ENCODE measurements at places on chromosomes 5 and 9.
A peak's percentile ranks its signal among the peaks of the same experiment; 100 is the strongest.

DNA sequence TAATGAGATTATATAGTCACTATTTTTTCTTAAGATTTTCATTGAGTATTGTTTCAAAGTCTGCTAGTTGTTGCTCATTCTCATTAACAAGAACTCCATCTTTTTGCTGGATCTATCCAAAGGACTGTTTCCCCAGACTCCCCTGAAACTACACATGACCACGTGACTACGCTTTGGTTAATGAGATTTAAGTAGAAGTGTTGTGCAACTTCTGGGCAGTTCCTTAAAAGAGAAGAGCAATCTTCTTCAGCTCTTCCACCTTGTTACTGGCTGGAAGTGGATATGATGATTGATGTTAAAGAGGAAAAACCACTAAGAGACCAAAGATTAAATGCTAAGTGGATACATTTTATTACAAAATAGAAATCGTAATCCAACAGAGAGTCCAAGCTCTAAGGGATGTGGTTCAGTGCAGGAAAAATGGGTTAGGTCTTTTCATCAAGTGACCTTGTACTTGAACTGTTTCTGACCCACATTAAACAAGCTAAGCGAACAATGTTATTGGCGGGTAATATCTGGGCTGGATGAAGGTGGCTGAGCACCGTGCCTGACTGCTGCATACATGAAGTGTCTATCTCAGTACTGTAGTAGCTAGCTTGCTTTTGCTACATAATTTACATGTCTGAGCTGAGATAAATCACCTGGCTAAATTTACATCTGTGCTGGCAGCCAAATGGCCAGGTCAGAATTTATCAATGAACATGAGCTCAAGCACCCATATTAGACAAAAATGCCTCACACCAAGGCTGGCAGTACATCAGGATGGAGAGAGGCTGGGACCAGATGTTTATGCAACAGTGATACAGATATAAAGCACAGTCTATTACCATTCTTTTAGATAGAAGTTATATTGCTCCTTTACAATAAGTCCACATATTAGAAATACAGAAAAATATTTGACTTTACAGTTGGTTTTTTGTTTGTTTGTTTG is 7.5 kb upstream of the CTNNAL1 start:
- no peak for DNase-seq

DNA sequence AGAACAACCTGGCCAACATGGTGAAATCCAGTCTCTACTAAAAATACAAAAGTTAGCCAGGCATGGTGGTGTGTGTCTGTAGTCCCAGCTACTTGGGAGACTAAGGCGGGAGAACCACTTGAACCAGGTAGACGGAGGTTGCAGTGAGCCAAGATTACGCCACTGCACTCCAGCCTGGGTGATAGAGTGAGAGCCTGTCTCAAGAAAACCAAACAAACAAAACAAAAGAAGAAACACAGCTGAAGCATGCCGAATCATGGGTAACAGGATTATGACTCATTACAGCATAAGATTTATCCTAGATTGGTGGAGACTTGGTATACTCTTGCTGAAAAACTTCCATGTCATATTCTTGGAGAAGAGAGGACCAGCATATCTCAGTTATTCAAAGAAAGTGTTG is 236.7 kb upstream of the CCNH start:
- no peak for DNase-seq

GRCh38 chr5:109406719-109407118 is 3.1 kb downstream of the PJA2 start:
- no peak for DNase-seq

DNA sequence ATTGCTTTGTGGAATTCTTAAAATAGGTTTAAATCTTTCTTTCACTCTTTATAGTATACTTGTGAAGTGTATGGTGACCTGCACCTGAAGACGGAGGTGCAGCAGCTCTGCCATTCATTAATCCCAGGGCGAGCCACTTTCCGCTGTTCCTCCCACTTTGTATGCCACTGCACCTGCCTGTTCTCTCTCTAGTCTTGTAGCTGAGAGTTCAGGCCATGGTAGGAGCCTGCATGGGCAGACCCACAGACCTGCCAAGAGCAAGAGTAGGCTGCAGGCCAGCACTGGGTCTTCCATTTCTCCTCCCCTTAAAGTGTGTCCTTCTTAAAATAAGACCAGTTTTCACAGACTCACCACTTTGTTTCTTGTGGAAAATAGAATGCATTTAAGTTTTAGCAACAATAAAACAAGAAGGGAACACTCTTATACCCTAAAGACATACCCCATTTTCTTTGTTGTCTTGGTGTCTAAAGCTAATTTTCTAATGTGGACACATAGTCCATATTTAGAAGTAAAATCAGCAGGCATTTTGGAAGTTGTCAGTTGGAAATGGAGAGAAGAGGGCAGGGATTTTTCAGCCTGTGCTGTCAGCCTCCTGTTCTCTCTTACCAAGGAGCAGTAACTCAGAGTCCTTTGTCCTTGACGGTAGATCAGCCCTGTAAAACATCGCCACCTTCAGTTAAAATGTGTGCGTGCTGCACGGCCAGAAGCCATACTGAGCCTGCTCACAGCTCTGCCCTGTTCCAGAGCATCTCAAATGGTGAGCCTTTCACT is 103.2 kb downstream of the SNCAIP start:
- peak; percentile 80 for DNase-seq

- no peak for DNase-seq
These were observed 290 bp upstream of the ZDHHC11 start for GRCh38 chr5:851076-851475.

DNA sequence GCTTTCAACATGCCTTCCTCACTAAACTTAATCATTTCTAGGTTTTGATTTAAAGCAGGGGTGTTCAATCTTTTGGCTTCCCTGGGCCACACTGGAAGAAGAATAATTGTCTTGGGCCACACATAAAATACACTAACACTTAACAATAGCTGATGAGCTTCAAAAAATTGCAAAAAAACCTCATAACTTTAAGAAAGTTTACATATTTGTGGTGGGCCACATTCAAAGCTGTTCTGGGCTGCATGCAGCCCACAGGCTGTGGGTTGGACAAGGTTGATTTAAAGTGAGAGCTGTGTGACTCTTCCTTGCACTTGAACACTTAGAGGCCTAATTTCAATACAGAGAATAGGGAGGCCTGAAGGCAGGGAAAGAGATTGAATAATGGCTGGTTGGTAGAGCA is 598.3 kb downstream of the EFNA5 start:
- no peak for DNase-seq

DNA sequence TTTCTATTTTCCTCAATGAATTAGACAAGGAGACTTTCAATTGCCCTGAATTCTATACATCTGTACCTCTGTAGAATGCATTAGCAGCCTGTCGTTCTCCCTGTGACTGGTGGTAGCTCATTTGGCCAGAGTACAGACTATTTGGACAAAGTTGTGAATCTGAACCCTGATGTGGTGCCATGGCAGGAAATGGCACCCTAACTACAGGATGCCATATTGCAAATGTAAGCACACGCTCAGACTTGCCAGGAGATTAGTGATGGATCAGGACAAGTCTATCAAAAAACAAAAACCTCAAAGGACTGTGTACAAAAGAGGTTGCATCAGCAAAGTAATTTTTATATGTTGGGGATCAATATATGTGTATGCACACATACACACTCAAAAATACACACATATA is 58.3 kb downstream of the SVEP1 start:
- no peak for DNase-seq

DNA sequence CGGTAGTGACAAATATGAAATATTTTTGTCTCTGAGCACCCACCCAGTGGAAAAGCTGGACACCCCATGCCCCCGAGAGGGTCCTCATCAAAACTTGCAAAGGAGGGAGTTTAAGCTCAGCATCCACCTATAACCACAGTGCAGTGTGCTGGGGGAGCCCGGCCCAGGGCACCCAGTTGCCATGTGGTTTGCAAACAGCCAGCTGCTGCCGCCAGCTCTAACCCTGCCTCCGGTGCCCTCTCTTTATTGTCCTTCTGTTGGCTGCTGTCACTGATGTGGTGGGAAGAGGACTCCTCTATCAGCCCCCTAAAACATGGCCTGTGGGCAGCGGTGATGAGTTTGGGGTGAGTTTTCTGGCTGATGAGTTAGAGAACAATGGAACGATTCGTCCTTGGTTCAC is 160.9 kb upstream of the MVB12B start:
- no peak for DNase-seq

DNA sequence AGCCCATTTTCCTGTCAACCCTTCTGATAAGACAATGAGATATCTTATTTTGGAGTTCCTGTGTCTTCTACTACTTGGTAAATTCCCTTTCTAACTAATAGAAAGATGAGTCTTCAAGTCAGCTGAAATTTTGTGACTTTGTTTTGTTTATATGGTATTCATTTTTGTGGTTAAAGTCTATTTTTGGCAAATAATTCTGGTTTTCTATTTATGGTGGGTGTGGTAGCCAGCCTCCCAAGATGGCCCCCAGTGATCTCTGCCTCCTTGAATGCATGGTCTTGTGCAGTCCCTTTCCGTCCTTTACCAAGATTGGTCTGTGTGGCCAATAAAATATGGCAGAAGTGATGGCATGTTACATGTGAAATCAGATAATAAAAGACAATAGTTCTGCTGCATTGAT is 91.5 kb downstream of the NR3C1 start:
- no peak for DNase-seq

GRCh38 chr5:116492016-116492623 is 82.5 kb downstream of the SEMA6A start:
- DNase-seq, result no peak

GRCh38 chr5:100165309-100165708 is 369.9 kb upstream of the FAM174A start:
- DNase-seq, result no peak

GRCh38 chr9:136979769-136980587 is 2.7 kb downstream of the PTGDS start:
- no peak for DNase-seq

DNA sequence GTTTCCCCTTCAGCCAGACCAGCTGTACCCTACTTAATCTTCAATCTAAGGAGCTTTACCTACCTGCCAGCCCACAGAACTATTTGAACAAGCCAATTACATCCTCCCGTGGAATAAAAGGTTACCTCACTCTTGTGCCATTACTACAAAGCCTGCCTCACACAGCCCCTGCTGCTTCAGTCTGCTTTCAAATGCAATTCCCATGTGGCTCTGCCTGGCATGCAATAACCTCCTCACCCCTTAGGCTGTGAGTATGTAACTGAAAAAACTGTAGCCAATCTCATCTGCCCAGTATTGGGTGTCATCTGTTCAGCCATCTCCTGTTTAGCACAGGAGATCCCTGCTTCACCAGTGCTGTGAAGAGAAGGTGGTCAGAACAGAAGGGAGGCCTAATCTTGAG is 6.1 kb upstream of the GCNT1 start:
- DNase-seq, result no peak

DNA sequence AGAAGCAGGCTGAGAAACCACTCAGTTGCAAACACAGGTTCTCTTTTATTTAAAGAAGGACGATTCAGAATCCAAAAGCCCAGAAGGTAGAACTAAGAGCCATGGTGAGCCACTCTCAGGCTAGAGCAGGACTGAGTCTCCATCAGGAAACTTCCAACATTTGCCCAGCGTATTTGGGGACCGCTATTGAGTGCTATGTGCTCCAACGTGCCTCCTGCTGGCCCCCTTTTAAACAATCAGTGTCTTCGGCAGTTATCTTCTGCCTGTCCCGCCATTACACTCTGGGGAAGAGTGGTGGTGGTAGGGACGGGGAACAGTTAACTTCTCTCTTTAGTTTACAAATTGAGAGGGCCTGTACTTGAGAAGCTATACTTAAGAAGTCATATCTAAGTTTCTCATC is 78.1 kb downstream of the DENND1A start:
- DNase-seq, result no peak

DNA sequence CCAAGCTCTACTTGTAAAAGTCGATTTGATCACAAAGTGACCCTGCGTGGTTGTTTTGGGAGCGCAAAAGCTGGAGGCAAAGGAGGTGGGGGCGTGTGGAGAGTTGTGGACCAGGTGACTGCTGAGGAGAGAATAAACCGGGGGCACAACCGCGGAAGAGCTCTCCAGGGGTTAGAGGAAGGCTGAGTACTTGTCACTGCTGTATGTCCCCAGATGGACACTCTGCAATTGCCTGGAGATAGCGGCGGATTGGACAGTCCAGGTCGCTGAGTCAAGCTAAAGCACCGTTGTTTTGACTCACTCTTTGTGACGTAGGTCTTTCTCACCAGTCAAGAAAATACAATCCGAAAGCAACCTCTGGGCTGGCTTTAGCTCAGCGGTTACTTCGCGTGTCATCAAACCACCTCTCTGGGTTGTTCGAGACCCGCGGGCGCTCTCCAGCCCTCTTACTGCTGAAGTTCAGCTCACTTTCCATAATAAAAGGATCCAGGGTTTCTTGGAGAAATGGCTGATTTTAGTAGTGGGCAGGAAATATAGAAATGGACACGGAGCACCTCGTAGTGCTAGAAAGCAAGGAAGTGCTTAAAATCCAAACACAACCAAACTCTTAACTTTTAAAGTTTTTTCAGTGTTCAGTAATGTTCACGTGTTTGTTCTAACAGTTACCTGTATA is 25.7 kb downstream of the ZMAT2 start:
- peak; percentile 44 for DNase-seq

Data from left kidney (tissue), 8 donors.